Activated CD4-positive, alpha-beta T cell treated with anti-CD3 and anti-CD28 coated beads for 48 hours (primary cell): ENCODE measurements at places on chromosomes 5 and 9.

- no peak for DNase-seq
These were observed 566.2 kb upstream of the WWC1 start for GRCh38 chr5:167725264-167725663.

GRCh38 chr5:16521521-16522483 is 56.2 kb upstream of the ZNF622 start:
- no peak for DNase-seq

GRCh38 chr5:9782826-9783560 is 152.8 kb upstream of the TAS2R1 start:
- DNase-seq: no peak

DNA sequence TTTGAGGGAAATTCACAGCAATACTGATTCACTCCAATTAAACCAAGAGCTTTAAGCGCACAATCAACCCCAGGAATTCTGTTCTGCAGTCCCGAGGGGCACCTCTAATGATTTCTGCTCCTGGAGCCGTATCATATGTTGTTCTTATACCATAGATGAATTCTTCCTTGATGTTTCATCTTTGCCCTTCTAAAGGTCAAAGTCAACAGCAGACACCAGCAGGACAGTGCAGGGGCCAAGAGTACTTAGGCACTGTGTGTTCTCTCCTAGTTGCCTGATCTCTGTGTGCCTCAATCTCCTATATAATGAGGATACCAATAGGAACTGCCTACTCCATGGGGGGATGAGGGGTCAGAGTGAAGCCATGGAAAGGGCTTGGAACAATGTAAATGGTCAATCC is 16.5 kb downstream of the EPB41L4B start:
- DNase-seq: no peak

- no peak for DNase-seq
These were observed 248.3 kb downstream of the CDH18 start for GRCh38 chr5:19739671-19740070.

DNA sequence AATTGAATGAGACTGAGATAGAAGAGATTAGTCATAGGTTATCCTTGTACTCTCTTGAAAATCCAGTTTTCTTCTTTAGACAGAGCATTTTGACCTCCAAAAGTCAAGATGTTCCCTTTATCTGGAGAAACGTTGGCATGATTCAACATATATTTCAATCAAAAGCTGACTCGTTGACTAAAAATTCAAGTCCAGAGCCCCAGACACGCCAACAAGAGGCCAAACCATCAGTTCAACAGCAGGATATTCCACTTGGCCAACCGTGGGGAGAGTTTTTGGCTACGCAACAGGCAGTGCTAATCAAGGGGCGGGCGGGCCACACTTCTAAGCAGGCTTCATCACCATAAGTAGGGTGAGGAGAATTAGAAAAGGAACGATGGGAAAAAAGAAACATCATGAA is 119.1 kb downstream of the SLIT3 start:
- no peak for DNase-seq

- no peak for DNase-seq
These were observed 130.4 kb upstream of the CLINT1 start for GRCh38 chr5:157989296-157989695.

GRCh38 chr9:93505541-93506132 is 52.3 kb upstream of the FAM120AOS start:
- no peak for DNase-seq

DNA sequence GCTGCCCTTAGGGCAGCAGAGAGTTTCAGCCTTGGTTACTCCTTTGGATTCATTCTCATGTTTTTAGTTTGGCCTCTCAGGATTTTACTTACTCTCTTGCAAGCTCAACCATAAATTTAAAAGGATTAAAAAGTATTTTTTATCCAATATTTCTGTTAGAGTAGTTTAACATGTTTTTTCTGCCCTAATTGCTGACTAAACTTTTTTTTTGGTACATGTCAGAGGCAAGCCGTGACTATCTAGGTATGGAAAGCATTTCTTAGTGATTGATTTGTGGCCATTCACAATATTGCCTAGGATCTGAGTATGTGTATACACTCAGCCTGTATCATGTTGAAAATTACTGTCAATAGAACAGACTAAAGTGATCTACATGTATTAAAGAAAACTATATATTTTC is 92.1 kb downstream of the MELK start:
- no peak for DNase-seq

DNA sequence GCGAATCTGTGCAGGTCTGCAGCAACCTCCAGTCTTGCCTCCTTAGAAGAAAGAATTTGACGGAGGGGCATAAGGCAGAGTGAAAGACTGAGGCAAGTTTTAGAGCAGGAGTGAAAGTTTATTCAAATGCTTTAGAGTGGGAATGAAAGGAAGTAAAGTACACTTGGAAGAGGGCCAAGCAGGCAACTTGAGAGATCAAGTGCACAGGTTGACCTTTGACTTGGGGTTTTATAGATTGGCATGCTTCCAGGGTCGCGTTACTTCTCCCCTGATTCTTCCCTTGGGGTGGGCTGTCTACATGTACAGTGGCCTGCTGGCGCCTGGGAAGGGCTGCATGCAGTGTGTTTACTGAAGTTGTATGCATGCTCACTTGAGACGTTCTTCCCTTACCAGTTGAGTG is 127.2 kb upstream of the FER start:
- no peak for DNase-seq

DNA sequence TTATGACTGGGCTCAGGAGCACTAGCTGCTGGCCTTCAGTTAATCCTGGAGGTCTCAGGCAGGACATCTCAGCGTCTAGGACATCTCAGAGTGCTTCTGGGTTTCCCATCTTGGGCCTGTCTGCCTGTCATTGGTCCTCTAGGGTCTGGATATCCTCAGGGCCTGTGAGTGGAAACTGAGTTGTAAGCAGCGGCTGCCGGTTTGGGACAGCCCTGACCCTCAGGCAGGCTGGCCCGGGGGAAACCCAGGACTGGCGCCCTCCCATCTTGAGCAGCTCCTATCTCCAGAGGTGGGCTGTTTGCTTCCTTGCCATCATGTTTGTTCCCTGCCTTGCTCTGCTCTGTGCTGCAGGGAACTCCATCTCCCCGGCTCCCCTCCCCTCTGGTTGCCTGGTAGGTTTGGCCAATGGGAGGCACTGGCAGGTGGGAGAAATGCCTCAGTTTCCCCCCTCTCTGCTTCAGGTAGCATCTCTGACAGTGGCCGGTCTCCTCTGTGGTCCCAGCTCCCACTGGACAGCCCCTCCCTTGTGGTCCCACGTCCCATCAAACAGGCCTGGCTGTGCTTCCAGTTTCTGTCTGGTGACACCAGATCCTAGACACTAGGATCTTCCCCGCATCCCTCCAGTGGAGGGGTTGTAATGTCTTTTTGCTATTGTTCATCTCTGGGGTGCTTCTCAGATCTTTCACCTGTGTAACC is 57.4 kb downstream of the ARHGEF37 start:
- DNase-seq: no peak

DNA sequence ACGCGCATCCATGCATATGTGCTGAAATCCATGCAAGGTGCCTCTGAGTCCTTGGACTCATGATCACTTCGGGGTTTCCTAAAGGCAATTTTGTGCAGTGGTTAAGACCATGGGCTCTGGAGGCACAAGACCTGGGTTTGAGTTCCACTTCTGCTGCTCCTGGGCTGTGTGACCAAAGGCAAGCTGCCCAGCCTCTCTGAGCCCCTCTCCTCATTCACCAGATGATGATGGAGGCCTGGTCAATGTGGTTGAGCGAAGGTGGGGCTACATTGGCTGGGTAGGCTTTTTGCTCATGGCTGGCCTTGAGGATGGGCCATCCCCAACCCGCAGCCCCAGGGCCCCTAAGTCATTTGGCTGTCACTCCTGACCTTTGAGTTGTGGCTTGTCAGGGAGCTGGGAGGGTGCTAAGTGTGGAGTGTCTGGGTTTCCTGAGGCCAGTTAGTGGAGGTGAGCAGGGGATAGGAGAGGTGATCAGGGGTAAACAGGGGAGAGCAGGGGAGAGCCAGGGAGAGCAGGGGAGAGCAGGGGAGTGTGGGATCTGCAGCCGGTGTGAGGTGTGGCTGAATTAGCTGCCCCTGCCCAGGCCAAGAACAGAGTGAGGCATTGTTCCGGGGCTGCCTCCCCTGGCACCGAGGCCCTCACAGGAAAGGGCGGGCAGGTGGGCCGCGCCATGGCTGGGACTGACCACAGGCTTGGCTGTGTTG is 64.6 kb upstream of the SYNPO start:
- no peak for DNase-seq

GRCh38 chr9:130233587-130233945 is 32.0 kb upstream of the HMCN2 start:
- DNase-seq: no peak

- DNase-seq: no peak
These were observed 9.4 kb downstream of the TSC1 start for GRCh38 chr9:132935026-132935425.

DNA sequence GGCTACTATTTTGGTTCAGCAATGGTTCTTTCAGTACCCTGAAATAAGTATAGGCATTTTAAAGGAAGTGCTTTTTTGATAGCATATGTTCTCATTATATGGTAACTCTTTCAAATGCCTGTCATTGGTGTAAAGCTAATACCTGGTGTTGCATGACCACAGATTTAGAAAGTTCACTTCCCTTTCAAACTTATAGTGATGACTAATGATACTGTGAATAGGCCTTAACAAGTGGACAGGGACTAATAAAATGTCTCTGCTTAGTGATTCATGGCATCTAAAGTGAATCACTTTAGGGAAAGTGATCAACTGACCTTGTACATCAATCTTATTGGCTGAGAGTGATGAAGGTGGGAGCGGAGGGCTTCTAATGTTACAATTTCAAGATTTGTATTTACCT is 21.6 kb downstream of the MRPL22 start:
- DNase-seq: no peak

DNA sequence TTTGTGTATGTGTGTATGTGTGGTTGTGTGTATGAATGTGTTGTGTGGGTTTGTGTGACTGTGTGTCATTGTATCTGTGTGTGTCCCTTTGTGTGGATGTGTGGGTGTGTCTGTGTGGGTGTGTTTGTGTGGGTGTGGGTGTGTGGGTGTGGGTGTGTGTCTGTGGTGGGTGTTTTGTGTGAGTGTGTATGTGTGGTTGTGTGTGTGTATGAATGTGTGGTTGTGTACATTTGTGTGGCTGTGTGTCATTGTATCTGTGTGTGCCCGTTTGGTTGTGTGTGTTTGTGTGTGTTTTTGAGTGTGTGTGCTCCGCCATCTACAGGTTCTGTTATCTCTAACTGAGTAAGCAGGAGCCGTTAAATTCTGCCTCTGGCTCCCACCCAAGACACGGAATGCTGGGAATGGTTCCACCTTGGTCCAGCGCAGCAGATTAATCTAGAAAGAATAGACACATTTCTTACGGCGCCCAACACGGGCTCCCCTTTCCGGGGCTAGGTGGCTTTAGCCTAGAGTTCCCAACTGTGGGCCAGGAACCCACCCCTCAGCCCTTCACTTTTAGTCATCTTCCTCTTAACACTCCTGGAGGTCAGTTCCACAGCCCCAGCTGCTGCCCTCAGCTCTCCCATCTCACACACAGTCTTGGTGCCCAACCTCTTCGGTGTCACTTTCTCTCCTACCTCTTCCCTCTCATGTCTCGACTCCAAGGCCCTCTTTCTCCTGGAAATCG is 197.1 kb downstream of the TTLL11 start:
- DNase-seq: no peak

GRCh38 chr5:14659821-14660607 is 4.5 kb upstream of the OTULIN start:
- DNase-seq: no peak

DNA sequence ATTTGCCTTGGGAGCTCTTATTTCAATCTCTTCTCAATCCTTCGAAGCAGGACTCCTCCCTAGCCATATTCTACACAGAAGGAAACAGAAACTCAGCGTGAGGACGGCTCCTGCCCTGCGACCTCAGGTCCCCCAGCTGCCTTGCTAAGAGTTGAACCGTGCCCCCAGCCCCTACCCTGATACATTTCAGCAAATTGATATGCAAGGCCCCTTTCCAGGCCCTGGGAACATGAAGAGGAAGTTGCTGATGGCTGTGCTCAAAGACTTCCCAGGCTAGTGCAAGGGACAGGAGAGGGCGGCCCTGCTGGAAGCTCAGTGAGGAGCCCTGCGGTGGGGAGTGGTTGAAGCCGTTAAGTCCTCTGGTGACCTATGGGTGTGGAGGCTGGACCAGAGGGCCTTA is 41.5 kb downstream of the BOD1 start:
- DNase-seq: no peak

- no peak for DNase-seq
These were observed 58.8 kb upstream of the JAK2 start for GRCh38 chr9:4926239-4926638.

DNA sequence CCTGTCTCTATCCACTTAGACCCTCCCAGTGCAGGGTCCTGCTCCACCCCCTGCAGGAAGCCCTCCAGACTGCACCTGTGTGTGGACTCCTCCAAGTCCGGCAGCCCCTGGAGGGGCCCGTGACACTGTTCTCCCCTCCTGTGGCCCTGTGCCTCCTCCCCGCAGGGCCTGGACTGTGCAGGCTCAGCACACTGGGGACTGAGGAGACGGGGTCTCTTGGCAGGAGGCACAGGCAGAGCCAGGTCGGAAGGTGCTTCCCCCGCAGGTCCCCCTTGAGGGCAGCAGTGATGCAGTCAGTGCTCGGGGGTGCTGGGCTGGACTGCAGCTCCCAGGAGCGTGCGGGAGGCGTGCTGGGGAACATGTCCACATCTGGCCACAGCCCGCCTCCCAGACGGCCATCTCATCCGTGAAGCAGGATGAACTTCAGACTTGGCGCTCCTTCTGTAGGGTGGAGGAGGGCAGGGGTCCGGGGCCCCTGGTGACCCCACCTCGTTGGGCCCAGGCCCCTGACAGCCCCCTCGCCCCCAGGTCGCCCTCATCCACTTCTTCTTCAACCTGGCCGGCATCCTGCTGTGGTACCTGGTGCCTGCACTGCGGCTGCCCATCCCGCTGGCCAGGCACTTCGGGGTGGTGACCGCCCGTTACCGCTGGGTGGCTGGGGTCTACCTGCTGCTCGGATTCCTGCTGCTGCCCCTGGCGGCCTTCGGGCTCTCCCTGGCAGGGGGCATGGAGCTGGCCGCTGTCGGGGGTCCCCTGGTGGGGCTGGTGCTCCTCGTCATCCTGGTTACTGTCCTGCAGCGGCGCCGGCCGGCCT is 4.9 kb downstream of the SLC34A3 start:
- DNase-seq: no peak

- DNase-seq: peak; percentile 31
These were observed 14.7 kb downstream of the MTMR12 start for GRCh38 chr5:32298059-32298415.

DNA sequence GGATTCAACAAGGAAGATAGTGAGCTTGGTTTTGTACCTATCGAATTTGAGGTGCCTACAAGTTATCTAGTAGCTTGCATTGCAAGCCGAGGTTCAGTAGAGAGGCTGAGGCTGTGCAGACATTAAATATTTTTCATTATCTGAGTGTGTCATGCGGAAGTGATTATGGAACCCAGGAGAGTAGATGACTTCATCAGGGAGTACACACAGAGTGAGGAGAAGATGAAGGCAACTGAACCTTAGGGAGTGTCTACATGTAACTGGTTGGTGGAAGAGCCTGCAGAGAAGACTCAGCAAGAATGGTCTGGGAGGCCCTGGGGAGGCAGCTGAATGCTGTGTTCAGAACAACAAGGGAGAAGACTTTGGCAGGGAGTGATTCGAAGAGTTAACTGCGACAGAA is 393.9 kb downstream of the ARHGEF28 start:
- DNase-seq: no peak
